Mesothelial cell of epicardium (in vitro differentiated cells): ENCODE measurements at places on chromosomes 3 and 15.
A peak's percentile ranks its signal among the peaks of the same experiment; 100 is the strongest.

DNA sequence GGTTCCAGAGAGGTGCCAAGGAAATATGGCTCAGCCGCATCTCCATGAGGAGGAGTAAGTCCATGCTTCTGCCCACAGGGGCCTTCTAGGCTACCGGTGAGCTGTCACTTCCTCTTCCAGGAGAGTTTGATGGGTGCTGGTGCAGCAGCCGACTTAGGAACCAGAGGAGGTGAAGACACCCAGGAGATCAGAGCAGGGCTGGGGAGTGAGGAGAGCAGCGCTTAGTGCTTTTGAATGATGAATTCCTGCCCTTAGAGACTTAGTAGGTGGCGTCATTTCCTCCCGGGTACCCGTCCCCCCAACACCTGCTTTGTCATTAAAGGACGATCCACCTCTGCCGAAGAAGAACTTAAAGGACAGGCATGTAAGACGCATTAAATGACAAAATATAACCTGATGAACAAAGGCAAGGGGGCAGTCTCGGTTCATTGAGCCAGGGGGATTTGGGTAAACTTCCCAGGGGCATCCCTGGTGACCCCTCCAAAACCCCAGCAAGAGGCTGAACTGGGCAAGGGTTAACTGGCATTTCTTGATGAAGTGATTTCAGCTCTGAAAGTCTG is 67.6 kb downstream of the HES1 start:
- DNase-seq: no peak

DNA sequence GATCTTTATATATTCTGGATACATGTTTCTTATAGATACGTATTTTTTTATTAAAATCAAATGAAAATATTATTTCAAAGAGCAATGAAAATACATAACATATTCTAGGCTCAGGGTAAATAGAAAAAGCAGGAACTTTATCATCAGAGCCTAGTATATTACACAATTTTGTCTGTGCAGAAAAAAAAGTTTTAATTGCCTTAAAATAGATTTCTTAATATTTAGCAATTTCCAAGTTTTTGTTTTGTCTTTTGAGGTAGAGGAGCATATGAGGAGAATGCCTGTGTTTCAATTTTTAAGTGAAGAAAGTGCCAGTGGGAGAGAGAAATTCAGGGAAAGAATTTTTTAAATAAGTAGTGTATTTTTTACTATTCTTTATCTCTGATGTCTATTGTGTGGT is 10.5 kb downstream of the CAPN7 start:
- no peak for DNase-seq

GRCh38 chr3:106204160-106204868 is 335.5 kb upstream of the CBLB start:
- no peak for DNase-seq

GRCh38 chr3:185488465-185488864 is 10.4 kb downstream of the TMEM41A start:
- DNase-seq: no peak

DNA sequence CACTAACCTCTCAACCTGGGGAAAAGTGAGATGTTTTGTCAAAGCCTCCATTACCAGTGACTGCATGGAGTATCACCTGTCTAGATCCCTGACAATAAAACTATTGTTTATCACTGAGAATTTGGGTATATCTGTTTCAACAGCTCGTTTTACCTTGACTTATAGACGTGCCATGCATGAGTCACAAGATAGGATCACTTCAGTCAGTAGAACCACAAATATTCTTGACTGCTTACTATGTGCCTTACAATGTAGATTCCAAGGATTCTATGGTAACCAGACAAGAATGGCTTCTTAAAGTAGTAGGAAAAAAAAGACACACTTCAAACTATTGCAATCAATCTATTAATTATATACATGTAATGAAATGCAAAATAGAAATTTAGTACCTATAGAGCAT is 55.7 kb upstream of the GRM7 start:
- no peak for DNase-seq

GRCh38 chr3:53579636-53580035 is 85.2 kb downstream of the CACNA1D start:
- DNase-seq: no peak

DNA sequence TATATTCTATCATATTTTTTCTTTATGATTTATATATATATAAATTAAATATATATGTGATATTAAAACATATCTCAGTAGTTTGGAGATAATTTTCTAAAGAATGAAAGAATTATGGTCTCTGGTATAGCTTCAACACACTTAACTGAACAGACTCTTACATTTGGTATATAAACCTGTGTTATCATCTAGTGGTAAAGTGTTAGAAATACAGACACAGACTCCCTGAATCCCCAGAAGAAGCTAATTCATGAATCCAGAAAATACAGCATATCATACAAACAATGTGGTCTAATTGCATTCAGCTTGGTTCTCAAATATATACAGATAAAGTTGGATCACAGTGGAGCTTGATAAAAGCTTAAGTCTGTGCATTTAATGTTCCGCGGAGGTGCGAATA is 1100.4 kb downstream of the ROBO2 start:
- no peak for DNase-seq

DNA sequence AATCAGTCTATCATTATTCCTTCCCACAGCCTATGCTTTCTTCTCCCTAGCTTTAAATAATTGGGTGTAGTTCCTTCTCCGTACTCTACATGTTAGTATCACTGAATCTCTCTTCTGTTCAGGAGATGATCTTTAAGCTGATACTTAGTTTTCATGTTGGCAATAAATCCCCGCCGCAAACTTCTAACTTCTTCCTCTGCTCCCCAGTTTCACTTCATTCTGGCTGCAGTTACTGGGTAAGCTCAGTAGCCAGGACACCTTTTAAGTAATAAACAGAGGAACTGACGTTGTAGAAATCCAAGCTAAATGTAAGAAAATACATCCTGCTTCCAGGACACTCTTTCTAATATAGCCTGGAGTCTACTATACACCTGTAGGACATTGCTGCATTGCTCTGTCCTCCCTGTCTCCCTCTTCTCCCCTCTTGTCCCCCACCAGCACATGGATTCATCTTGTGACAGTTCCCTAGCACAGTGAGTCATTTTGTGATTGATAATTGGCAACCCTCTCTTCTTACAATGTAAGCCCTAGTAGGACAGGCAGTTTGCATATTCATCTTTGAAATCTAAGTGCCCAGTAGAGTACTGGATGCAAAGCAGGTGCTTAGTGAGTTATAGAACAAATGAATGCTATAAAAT is 598.2 kb downstream of the UNC13C start:
- DNase-seq: no peak

DNA sequence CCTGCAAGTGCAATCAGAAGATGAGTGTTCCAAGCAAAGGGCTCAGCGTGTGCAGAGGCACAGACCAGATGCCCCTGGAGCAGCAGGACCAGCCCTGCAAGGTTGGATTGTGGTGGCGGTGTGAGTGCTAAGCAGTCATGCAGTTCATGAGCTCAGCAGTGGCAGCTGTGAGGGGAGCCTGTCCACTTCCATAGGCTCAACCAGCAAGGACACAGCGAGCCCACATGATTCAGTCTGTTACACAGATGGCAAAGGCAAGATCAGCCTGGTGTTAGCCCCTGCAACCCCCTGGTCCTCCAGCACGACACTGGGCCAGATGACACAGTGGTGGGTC is 95.9 kb upstream of the PRR23E start:
- no peak for DNase-seq

- no peak for DNase-seq
These were observed 68.7 kb upstream of the SLC6A11 start for GRCh38 chr3:10747341-10747740.

GRCh38 chr15:48250640-48251076 is 44.6 kb downstream of the SLC12A1 start:
- no peak for DNase-seq

DNA sequence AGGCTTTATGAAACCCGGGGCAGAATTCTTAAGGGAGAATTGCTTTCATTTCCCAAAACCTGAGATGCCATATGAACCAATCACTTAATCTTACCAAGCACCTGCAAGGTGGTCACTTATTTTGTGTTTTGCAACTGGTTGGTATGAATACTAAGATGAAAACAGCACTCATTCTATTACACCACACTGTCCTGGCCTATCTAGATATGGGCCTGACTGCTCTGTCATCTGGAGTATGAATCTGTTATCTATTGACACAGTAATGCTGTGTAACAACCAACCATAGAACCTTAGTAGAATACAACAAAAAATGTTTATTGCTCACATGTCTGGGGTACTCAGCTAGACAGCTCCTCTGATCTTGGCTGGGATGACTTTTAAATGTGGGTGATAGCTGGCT is 74.8 kb downstream of the TMEM266 start:
- no peak for DNase-seq

DNA sequence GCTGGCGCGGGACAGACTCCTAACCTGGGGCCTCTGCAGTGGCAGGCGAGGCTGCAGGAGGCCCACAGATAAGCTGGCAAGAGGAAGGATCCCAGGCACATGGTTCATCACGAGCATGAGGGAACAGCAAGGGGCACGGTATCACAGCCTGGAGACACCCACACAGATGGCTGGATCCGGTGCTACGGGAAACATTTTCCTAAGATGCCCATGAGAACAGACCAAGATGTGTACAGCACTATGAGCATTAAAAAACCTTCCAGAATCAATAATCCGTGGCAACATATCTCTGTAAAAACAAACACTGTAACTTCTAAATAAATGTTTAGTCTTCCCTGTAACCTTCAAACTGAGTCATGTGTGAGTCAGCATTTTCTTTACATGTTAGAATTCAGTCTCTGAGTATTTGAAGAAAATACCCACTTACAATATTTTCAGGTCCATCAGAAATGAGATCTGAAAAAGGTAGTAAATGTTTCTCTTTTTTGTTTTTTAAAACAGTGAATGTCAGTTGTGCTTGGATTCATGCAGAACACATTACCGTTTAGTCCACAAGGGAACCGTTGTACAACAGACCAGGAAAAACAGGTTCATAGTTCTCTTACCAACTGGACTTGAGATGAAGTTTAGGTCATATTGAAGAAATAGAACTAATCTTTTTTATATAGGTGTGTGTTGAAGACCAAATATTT is 75.9 kb downstream of the BOC start:
- no peak for DNase-seq

GRCh38 chr15:92006186-92007028 is 152.9 kb downstream of the SLCO3A1 start:
- DNase-seq: no peak

DNA sequence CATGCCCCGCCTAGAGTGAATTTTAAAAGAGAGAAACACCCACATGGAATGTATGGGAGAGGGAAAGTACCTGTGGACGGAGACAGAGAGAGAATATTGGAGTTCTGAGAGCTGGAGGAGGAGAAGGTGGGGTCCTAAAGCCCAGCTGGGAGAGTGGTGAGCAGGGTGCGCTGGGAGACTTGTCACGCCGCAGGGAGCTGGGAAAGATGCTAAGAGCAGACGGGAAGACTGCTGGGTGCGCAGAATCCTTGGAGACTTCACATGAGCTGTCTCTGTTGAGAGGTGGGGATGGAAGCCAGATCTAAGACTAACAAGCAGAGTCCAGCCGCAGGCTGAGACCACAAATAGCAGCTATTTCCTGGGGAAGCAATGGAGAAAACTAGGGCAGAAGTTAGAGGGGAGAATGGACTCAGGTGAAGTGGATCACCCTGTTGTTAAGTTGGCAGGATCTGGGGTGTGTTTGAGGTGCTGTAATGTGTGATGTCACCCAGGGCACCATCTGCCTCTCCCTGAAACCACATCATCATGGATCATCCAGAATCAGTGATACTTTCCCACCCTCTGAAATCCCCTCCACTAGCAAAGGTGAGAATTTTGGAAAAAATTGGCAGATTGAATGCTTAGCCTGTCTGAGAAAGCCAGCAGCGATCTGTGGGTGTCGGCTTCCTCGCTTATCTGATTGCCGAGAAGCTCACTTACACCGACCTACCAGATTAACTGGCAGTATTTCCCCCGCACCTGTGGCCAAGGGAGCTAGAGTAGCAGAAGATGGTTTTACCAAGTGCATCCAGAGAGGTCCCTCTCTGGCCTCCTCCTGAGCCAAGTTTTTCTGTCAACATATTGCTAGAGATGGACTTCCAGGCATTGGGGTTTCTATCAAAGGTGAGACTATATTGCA is 174.8 kb upstream of the BHLHE40 start:
- no peak for DNase-seq

DNA sequence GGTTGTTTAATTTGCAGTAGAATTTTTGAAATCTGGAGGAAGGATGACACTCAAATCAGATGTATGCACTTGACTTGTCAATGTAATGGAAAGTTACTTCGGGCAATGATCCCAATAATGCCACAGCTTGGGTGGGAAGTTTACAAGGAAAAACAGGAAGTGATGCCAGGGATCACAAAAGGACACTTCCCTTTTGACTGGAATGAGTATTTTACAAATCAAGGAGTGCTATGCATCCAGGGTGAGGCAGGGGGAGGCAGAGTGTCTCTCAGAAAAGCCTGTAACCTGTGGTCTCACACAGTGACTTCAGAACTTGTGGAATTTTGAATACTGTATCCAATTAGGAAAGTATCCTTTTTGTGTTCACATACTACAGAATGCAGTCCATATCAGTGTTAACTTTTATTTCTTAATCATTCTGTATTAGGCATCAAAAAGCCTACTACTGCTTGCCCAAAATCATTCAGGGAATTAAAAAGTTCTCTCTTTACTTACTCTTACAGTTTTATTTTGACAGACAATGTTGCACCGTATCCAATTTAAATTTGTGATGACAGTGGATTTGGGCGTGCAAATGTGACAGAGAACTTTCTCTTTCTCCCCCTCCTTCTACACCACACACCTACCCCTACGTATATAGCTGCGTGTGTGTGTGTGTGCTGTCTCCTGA is 445.1 kb downstream of the MECOM start:
- peak; percentile 54 for DNase-seq

DNA sequence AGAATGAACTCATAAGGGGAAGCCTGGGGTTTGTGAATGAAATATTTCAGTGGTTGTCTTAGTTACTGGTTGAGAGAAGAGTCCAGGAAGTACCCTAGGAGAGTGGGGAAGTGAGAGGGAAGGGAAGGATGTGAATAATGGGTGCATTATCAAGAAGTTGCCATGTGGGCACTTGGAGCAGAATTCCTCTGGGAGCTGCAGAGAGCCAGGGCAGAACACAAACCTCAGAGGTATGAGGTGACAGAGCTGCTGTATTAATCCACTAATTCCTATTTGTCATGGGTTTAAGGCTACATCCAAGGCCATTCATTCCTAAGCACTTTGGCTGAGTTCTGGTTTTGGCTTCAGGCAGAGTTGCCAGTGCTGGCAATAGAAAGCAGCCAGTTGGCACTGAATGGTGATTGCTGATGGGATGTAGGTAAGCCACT is 29.0 kb downstream of the NDUFB4 start:
- no peak for DNase-seq

- no peak for DNase-seq
These were observed 42.5 kb downstream of the MCF2L2 start for GRCh38 chr3:183385698-183386613.
